Erythroblast (primary cell): ENCODE measurements at places on chromosomes 16 and 17.
A peak's percentile ranks its signal among the peaks of the same experiment; 100 is the strongest.

GRCh38 chr16:3716831-3717234 is 491 bp downstream of the TRAP1 start:
- DNase-seq, result peak; percentile 72

GRCh38 chr16:89395150-89396142 is 94.9 kb downstream of the ANKRD11 start:
- DNase-seq, result no peak

DNA sequence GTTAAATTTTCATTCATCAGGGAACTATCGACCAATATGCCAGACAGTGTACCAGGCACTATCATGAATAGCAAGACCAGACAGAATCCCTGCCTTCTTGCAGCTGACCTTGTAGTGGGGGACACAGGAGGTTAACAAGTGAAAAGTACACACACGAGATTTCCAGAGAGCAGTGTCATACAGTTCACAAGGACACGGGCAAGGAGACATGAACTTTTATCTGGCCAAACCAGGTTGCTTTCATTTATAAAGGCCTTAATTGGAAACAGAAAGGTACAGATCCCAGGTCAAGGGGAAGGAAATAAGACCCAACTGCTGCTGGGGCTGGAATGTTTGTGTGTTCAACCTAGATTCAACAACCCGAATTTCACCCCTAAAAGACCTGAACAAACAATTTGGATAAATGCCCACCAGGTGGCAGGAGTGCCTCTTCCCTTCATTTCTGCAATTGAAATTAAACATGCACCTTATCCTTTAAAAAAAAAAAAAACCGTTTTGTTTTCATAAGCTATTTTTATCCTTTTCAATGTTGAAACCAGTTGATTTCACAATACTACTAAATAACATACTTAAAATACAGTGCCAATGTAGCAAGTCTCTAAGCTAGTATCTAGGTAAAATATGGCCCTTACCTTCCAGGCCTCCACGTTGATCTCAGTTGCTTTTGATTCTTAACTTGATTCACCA is 65.9 kb downstream of the EMP2 start:
- DNase-seq, result peak; percentile 68

DNA sequence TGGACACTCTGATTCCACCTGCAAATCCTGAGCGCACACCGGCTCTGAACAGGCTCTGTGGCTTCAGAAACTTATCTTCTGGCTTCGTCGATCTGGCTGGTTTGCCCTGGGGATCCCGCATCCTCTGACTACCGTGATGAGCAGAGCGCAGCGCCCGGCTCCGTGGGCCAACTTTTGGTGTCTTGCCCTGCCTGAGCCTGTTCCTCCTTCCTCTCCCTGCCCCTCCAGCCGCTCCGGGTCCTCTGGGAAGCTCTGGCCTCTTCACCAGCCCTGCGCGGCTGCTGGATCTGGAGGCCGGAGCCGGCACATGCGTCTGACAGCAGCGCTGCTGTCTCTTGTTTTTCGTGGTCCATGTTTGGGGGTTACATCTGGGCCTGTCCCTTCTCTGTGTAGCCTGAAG is 65.6 kb downstream of the JPH3 start:
- DNase-seq, result no peak

DNA sequence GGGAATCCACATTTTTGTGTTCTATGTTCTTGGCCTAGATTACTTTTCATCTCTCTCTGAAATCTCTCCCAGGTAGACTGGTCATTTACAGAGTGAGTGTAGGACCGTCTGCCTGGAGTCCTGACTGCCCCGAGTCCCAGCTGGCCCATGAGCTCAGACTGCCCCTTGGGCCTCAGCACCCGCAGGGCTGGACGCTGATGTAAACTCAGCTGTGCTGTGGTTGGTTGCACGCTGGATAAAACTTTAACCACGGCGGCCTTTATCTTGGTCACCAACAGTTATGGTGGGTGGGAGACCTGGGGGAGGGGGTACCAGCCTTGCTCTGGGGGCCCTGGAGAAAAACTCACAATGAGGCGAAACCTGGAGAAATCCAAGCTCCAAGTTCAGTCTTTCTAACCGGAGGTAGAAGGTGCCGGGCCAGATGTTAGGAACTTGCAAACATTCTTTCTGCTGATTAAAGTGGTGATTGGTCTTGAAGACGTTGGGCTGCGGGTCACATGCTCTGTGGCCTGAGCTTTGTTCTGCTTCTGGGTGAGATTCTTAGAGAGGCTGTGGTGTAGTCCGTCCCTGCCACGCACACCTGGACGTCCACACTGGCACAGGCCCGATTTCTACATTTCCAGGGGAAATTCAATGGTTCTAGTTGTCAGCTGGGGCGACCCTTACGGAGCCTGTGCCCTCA is 6.9 kb downstream of the METRNL start:
- no peak for DNase-seq

GRCh38 chr17:48368352-48368908 is 61.6 kb downstream of the SKAP1 start:
- DNase-seq, result peak; percentile 76

GRCh38 chr17:76681222-76682137 is 29.3 kb downstream of the MXRA7 start:
- peak; percentile 81 for DNase-seq

- no peak for DNase-seq
Observed at GRCh38 chr16:25036561-25036960, 21.4 kb upstream of the ARHGAP17 start.

- DNase-seq, result no peak
Observed at GRCh38 chr17:72126575-72127486, 6.0 kb downstream of the SOX9 start.

- DNase-seq, result no peak
Observed at GRCh38 chr17:9148905-9149525, 127.7 kb downstream of the NTN1 start.

DNA sequence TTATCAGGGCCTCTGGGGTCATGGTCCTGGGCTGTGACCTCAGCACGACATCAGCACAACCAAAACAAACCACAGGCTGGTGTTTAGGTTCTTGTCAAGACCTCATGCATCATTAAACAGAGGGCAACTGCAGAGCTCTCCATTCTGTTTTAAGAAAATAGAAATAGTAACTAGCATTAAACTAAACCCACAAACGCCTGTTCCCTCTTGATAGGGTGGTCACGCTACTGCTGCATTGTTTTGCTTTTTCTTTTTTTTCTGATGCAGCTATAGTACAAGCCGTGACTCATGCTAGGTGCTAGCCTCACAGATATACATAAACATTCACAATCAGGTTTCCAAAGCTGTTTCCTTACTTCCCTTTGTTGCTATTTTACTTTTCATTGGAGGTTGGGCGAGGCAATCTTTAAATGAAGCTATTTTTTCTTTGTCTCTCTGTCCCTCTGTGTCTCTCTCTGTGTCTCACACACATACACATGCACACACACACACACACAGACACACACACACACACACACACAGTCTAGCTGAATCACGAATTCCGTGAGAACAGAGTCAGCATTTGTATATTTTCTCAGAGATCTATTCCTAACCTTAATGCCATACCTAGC is 310.3 kb downstream of the CDH13 start:
- no peak for DNase-seq

DNA sequence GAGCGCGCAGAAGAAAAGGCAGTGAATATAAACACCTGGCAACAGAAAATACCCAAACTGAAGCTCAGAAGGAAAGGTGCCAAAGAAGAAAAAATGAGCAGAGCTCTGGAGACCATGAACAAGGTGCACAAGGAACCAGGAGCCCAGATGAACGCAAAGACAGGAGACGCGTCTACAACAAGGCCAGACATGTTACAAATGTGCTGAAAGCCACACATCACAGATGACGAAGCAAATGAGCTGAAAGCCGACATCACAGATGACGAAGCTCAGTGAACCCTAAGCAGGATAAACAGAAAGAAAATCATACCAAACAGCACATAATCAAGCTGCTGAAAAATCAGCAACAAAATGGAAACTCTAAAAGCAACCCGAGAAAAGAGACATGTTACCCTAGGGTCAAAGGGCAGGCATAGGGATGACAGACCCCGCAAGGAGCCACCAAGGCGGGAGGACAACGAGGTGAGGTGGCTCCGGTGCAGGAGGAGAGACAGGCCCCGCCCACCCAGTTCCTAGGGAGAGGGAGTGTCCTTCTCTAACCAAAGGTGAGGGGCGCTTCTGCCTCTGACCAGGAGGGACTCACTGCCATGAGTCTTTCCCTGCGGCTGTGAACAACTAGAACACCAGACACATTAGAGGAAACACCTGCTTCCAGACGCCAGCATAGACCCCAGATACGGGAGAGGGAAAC is 39.1 kb downstream of the CCDC57 start:
- DNase-seq, result no peak

DNA sequence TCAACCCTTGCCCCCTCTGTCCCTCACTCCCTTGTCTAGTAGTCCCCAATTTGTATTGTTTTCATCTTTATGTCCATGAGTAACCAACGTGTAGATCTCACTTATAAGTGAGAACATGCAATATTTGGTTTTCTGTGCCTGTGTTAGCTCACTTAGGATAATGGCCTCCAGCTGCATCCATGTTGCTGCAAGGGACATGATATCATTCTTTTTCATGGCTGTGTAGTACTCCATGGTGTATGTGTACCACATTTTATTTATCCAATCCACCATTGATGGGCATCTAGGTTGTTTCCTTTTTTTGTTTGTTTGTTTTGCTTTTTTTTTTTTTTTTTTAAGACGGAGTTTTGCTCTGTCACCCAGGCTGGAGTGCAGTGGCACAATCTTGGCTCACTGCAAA is 63.0 kb upstream of the HS3ST4 start:
- no peak for DNase-seq

- no peak for DNase-seq
Observed at GRCh38 chr17:45346216-45347015, 29.6 kb upstream of the MAP3K14 start.

DNA sequence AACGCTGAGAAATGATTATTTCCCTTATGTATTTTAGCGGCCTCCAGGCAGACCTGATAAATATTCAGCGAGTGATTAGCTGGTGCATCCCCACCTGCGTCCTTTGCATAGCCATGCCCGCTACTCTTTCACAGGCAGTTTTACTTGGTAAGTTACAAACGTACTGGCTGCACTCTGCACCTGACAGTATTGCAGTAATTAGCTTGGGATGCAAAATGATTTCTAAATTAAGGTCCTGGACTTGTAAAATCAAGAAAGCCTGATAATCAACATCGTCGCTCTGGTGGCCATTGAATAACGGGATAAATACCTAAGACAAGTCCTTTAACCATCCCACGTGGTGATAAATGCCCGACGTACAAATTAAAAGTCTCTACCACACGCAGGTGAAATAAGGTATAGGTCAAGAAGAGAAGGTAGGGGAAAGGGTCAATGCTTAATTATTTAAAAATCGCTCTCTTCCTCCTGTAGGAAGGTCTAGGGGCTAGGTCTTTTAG is 998 bp upstream of the PRKCA start:
- no peak for DNase-seq

DNA sequence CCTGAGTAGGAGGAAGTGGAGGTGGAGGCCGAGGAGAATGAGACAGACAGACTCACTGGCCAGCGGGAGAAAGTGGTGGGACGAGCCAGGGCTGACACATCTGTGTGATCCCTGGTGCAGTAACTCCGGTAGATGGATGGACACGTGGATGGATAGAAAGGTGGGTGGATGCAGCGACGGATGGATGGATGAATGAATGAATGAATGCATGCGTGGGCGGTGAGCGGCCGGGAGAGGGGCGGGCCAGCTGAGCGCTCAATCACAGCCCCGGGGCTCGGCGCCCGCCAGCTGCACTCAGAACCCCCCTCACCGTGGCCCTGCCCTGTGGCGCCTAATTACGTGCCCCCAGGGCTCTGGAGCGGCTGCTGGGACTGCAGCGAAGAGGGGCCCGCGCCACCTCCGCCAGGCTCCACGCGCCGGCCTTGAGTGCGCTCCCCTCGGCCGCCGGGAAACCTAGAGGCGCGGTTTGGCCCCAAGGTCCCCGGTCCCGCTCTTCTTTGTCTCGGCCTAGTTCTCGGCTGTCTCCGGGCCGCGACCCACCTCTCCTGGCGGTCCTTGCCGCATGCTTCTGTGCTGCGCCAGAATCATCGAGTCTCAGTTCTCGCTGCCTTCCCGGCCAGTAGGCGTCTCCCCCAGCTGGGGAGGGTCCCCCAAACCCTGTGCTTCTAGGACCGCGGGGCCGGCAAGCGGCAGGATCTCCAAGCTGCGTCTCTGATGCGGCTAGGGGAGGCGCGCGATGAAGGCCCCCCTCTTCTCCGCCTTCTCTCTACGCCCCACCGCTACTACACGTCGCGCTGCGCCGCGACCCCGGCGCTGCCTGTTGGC is 41.0 kb downstream of the RAI1 start:
- no peak for DNase-seq

- no peak for DNase-seq
Observed at GRCh38 chr17:77439189-77440018, 298.6 kb downstream of the SEC14L1 start.

GRCh38 chr16:49452578-49452977 is 79.0 kb downstream of the C16orf78 start:
- DNase-seq, result no peak

GRCh38 chr17:17186551-17187505 is 19.3 kb downstream of the PLD6 start:
- DNase-seq, result no peak

- no peak for DNase-seq
Observed at GRCh38 chr17:416293-417206, 63.9 kb upstream of the RPH3AL start.

DNA sequence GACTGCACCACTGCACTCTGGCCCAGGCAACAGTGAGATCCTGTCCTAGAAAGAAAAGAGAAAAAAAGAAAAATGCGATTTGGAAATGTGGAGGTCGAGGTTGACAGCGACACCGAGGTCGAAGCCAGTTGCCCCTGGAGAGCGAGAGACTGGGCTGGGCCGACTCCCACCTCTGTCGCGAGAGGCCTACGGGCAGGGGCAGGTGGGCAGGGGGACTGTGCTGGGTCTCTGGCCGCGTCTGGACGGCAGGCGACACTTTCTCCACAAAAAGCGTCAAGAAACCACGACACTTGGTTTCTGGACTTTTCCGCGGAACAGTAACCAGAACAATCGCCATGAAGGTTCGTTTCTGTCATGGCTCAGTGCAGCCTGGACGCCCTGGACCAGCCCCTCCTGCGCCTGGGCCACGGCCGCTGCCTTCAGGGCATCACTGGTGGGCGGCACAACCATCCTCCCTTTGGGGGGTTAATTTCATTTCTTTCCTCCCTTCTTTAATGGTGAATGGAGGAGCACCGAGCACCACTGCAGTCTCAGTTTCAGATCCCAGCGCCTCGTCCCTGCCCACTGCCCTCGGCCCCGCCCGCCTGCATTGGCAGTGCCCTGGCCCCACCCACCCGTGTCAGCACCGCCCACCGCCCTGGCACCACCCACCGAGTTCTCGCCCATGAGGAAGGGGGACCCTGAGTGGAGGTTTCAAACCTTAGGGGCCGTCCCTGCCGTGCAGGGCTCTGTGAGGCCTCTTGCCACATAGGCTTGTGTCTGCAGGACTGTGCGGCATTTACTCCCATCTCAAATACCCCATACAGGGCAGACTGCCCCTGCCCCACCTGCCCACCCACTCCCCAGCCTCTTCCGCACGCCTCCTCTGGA is 18.5 kb upstream of the CDH15 start:
- DNase-seq, result no peak

GRCh38 chr16:85969591-85969990 is 70.6 kb downstream of the IRF8 start:
- no peak for DNase-seq

- no peak for DNase-seq
Observed at GRCh38 chr17:4795168-4795567, 796 bp upstream of the PSMB6 start.
